ENCODE measurements at places on chromosomes 11 and 22.

GRCh38 chr22:49583886-49584505 lies 243.7 kb downstream of the BRD1 start:
- no peak for DNase-seq

- no peak for DNase-seq
These were observed 72.8 kb downstream of the TP53I11 start for GRCh38 chr11:44877571-44878497.

DNA sequence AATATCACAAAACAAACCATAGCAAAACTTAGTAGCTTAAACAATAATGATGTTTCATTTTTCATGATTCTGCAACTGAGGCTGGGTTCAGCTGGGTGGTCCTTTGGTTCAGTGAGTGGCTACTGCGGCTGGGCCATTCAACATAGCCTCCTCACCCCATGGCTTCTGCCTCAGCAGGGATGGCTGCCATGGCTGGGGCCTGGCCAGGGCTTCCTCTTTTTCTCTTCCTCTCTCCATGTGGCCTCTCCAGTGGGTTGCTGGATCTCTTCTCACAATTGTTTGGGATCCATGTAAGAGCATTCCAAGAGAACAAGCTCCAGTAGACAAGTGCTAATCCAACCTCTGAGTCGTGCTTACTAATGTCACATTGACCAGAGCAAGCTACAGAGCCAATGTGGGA lies 248.6 kb upstream of the PLET1 start:
- no peak for DNase-seq

DNA sequence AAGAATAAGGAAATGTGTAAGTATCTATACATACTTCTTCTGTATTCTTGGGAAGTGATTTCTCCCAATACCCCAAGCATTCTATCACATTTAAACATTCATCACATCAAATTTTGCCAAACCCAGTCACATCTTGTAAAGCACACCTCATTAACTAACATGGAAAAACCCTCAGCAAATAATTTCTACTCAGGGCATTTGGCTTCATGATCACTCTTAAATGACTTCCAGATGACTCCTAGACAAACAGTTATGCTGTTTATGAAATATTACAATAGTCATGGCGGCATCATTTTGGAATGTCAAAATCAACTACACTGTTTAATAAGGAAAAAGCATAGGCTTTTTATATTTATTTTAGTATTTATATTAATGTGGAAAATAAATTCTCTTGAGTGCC lies 47.3 kb upstream of the CCDC34 start:
- no peak for DNase-seq

DNA sequence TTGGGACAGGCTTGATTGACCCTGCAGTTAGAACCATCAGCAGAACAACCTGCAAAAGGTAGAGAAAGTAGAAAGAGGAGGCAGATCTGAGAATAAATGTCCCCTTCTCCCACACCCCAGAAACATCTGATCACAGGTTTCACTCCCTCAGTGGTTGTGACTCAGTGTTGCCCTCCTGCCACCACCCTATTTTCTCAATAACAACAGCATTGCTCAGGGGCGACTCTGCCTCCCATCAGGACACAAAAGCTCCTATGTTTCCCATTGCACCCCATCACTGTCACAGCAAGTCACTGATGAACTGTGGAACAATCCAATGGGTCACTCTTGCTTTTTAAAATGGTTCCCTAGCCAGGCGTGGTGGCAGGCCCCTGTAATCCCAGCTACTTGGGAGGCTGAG lies 110.2 kb downstream of the RASSF10 start:
- DNase-seq: no peak

GRCh38 chr11:70471254-70471653 lies 72.9 kb downstream of the CTTN start:
- no peak for DNase-seq

DNA sequence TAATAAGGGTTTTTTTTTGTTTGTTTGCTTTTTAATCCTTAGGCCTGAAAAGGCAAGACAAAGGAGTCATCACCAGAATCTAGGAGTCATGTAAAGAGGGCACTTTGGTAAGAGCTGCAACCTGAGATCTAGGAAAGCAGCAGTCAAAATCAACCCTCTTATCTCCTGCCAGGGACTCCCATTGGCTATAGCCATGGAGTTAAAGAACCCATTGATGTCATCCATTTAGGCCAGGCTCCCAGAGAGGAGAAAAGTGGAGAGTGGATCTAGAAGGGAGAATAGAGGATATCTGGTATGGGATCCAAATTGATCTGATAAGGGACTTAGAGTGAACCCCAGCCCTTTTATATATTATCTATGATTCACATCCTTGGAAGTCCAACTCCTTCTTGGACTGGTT lies 35.9 kb downstream of the ZNF215 start:
- no peak for DNase-seq

Data from NK-92 treated with Interleukin-12 subunit alpha and Interleukin-12 subunit beta, amount 100 ng/mL, for 24 hours (cell line).